LHCN-M2 (cell line): ENCODE measurements at places on chromosomes 7 and 10.

GRCh38 chr10:28295336-28295735 is 7.5 kb downstream of the MPP7 start:
- no peak for DNase-seq

GRCh38 chr10:64682043-64682442 is 1160.8 kb downstream of the REEP3 start:
- no peak for DNase-seq

DNA sequence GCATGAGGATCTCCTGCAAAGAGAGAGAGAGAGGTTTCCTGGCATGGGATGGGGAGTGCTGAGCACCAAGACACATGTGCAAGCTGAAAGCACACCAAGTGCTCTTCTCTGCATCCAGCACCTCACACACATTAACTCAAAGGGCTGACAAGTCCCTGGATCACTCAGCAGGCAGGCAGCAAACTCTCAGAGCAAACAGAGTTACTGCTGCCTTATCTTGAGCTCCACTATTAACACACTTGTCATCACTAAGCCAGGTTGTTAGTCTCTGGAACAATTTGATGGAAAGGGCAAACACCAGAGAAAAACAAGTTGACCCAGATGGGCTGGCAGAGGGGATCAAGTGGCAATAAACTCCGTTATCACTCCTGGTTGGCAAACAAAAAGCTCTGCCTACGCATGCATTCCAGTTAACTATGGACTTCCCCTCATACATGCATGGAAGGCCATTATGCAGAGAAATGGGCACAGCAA is 349.9 kb downstream of the KCNMA1 start:
- DNase-seq, result no peak

DNA sequence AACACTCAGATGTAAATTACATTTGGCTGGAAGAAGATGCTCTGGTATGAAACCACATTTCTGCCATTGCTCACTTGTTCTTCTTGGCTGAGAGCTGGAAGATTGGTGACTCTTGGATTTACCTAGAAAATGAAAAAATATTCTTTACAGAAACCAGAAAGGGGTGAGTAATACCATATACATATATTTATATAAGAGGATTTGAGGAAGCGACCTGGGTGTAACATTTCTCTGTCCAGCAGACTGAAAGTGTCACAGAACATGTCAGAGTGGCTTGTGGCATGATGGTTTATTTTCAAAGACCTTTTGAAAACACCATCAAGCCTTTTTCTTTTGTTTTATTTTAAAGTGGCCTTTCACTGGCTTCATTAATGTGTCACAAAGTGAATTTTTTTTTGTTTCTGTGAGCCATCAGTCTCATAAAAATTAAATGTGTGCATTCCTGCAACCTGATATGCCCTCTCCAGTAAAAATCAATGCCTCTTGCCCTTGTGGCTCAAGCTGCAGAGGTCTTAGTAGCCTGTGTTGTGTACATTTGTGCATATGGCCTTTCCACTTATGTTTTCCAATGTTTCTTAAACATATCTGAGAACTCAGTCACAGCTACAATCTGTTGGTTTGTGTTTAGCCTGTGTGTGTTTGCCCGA is 23.5 kb downstream of the CREB5 start:
- no peak for DNase-seq

DNA sequence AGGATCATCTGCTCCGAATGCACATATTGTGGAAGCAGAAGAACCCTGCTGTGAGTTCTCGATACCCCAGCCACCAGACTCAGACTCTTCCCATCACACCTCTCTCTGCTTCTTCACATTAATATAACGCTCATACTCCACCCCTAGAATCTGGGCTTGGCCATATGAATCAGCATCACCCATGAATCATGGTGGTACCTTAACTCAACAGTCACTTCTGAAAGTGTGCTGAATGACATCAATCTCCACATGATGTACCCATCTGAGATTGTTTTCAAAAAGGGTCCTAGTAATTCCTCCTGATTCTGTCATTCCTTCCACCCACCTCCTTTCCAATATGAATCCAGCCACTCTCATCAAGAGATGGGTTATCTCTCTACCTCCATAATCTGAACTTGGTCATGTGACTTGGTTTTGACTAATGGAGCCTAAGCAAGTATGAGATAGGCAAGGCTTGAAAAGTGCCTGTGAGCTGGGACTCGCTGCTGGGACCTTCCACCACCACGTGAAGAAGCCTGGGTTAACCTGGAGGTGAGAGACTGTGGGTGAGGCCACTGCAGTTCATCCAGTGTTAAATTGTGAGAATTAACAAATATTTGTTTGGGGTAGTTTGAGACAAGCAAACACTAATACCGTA is 15.4 kb downstream of the YWHAG start:
- peak; percentile 40 for DNase-seq

GRCh38 chr7:101575168-101575567 is 53.9 kb downstream of the MYL10 start:
- DNase-seq, result no peak

GRCh38 chr10:101287183-101287996 is 58.1 kb upstream of the LBX1 start:
- DNase-seq, result no peak

DNA sequence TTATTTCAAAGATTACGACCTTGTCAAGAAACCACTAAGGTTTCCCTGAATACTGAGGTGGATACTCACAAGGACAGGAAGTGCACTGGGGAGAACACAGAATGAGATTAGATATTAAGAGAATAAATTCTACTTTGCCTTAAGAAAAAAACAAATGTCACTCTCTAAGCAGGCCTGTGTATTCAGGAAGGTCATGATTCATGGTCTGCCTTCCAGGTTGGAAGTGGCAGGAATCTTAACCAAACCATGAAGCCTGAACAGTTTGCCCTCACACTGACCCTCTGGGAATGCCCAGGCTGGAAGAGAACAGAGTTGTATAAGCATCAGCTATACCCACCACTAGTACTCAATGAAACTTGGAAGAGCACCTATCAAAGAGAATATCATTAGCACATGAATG is 227.6 kb downstream of the DGKI start:
- peak; percentile 13 for DNase-seq

GRCh38 chr7:13262929-13263530 is 575.6 kb downstream of the ARL4A start:
- peak; percentile 51 for DNase-seq

- DNase-seq, result peak; percentile 11
These were observed 1212.8 kb downstream of the REEP3 start for GRCh38 chr10:64733980-64734379.

- DNase-seq, result no peak
These were observed 28.7 kb upstream of the PDCD4 start for GRCh38 chr10:110843031-110843430.

DNA sequence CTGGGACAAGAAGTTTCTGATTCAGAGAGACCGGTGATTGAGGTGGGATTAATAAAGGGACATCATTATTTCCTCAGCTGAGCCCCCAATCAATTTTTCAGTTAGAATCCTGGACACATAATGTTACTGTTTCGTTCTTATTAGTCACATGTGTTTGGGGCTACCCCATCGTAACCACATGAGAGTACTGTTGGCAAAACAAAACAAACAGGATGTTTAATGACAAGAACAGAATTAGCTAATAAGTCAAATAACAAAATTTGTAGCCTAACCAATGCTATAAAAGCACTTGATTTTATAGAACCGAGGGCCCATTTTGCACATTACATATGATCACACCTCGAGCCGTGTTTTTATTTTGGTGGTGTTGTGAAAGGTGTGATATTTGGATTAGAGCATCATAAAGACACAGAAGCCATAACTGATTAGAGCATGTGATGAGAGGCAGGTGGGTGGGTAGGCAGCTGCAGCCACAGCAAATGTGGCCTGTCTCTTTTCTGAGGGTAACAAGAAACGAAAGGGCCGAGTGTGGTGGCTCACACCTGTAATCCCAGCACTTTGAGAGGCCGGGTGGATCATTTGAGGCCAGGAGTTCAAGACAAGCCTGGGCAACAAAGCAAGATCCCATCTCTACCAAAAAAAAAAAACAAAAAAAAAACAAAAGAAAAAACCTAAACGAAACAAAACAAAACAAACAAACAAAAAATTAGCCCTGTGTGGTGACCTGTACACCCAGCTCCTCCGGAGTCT is 1.8 kb upstream of the VWC2 start:
- no peak for DNase-seq

- DNase-seq, result no peak
These were observed 830.4 kb upstream of the COBL start for GRCh38 chr7:52146871-52147634.

DNA sequence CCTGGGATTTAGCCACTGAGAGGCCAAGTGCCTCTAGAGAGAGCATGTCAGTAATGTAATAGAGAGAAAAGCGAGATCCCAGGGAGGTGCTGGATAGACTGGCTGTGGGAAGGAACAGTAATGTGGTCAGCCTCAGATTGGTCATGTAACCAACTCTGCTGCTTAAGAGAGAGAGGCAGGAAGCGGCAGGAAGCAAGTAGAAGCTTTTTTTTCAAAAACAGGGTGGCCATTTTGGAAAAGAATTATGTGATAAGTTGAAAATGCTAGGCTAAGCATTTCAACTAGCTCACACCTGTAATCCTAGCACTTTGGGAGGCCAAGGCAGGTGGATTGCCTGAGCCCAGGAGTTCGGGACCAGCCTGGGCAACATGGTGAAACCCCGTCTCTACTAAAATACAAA is 3.7 kb upstream of the PCOLCE start:
- DNase-seq, result no peak

DNA sequence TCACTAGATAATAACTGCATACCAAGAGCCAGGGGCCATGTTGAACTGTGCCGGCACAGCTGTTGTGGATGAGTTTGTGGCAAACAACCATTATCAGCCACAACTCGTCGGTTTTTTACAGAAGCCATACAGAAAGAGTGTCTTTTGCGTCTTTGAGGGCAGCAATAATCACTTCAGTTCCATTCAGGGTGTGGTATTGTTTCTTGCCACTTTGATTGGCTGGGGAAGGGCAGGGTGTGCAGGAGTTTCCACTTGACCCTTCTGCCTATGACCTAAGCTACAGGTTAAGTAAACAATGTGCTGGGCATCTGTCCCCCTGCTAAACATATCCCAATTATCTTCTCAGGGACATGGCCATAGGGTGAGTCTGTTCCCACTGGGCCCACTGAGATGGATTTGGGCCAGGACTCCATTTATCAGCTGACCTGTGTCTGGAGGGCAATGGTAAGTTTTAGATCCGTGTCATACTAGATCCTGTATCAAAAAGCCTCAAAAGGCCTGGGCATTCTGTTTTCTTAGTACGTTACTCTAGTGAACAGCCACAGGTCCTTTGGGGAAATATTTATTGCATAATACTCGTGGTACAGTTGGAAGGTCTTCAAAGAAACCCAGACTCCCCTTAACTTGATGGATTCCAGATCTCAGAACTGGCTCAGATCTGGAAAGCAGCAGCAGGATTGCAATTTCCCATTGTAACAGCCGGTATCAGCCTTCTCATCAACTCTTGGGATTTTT is 15.9 kb downstream of the ZNF3 start:
- DNase-seq, result peak; percentile 73

GRCh38 chr10:19592276-19592675 is 224.0 kb upstream of the PLXDC2 start:
- DNase-seq, result peak; percentile 7

DNA sequence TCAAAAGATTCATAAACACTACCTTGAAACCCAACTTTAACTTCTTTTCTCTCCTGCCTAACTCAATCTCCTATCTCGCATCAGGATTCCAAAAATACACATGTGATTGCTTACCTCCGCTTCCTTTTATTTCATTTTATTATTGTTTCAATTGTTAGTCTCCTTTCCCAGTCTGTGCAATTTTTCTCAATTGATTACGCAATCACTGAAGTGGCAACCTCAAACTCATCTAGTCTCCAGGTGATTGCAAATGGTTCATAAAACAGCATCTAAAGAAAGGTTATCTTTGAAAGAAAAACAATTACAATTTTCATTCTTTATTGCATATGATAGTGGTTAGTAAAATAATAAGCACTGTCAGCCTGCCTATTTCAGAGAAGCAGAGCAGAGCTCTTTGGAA is 45.6 kb downstream of the CHRM2 start:
- DNase-seq, result no peak

DNA sequence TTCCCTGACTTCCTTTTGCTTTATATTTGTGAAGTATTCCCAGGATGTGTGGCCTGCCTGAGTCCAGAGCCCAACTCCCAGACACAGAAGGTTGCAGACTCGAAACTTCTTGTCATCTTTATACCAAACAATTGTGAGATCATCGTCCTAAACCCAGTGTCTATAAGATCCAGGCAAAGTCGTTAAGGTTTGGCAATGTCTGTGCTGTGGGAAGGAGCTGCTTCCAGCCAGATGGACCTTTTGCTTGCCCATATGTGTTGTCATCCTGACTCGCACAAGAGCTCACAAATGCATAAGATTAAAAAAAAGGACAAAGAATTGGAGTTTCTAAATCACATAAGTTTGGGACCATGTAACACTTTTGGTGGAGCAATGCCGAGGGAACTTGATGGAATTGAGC is 37.0 kb downstream of the WNT2 start:
- DNase-seq, result no peak

- DNase-seq, result no peak
These were observed 420.5 kb upstream of the CNTNAP2 start for GRCh38 chr7:145696071-145696470.

DNA sequence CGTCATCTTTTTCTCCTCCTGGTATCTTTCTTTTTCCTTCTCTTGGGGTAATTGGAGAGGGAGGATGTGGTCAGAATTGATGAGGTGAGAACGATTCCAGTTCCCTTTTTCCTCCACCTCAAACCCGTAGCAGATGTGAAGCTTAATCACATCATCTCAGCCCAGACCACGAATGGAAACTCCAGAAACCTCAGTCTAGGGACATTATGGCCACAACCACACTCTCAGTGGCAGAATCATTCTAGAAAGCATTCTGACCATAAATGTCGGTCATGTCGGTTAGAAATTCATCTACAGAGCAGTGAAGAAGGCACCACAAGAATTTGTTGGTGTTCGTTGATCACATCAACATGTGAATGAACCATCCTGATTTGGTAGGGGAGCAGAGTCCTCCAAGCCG is 78.7 kb downstream of the GATA3 start:
- DNase-seq, result peak; percentile 19

DNA sequence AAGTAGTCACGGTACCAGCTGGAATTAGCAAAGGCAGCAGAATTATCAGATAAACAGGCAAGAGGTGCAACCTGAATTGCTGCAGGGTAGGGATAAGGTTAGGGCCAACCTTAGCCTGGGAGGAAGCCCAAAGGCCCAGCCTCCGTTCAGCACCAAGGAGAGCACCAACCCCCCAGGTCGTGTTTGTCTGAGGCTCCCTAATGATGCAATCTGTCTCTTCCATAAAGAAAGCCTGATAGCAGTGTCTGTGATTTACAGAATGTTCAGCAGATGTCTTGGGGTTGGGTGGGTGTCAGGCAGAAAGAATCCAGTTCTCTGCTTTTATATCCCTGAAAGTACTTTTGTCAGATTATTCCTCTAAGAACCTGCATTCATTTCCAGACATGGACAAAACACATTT is 328.4 kb upstream of the AOAH start:
- peak; percentile 57 for DNase-seq
